Suppressor macrophage (primary cell): ENCODE measurements at places on chromosomes 7 and 10.

DNA sequence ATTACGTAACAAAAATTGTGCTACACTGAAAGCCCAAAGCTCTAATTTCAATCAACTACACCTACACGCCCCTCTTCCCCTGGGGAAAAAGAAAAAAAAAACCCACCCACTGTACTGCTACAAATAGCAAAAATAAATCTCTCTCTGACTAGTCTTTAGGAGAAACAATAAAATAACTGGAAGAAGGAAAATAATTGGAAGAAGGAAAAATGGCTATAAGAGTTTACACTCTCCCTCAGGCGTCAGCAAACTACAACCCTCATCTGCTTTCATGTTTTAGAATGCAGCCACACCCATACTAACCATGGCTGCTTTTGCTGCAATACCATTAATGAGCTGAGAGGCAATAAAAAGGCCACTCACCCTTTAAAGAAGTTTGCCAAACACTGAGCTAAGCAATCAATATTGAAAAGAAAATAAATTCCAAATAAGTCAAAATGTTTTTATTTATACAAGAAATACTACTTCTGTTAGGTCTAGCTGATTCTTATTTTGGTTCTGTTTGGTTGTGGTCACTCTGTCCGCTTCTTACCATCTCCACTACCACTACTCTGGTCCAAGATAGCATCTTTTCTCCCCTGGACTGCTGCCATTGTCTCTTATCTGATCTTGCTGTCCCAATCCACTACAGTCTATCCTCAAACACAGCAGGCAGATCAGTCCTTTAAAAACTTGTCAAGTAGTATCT, 3.8 kb downstream of the MINDY3 start:
- DNase-seq = no peak

DNA sequence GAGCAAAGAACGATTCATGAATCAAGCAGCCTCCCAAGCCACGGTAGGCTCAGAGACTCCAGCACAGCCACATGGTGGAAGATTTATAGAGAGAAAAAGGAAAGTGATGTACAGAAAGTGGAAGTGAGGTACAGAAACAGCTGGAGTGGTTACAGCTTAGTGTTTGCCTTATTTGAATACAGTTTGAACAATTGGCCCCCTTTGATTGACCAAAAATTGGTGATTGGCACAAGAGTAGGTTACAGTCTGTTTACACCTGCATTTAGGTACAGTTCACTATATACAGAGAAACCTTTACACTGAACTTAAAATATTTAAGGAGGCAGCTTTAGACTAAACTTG, 136.4 kb upstream of the ASAH2 start:
- no peak for DNase-seq

DNA sequence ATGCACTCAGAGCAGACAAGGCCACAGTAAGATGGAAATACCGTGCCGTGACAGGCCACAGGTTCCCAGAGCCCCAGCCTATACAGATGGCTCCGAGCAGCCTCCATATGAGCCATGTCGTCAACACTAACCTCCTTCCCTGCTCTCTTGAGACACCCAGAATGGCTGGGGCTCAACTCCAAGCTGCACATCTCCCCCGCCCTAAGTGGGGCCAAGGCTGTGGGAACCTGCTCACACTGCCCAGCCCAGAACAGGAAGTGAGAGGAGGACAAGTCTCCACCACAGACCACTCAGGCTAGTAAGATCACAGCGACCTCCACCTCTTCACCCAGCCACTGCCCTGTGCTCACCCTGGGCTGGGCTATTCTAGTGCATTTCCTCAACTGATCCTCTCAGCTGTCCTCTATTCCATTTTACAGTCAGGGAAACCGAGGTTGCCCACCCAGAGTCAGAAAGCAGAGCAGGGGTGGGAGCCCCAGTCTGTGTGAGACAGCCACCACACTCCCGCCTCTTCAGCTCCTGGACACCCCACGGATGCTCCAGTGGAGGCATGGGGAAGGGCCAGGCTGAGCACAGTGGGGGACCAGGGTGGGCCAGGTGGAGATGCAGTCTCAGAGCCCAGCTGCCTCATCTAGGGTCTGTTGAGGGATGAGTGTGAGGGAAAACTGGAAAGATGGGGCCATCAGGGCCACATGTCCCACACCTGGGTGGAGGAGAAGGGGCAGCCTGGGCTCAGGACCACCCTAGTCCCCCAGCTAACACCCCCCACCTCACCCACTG, 11.6 kb downstream of the GRID1 start:
- peak; percentile 84 for DNase-seq

DNA sequence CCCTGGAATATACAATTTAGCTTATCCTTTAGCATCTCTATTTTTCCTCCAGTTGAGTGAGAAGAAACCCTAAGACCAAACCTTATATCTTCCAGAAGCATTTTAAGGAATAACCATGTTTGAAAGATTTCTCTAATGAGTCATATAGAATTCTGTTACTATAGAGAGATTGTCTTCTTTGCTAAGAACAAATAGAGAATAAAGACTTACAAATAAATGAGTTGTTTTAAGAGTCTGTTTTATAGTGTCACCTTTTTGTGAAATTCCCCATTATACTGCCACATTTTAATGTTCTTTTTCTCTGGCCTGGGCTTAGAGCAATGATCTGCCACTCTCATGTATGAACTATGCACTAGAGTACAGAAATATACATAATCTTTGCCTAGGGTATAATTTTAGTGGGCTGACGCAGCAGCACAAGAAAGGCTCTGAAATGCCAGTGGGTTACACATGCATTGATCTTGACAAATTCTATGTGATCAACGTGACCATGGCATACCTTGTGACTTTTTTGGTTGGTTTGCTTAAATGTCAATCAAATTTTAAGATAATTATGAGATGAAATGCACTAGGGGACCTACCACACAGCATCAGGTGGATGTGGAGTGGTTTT, 145.1 kb upstream of the MKLN1 start:
- no peak for DNase-seq

DNA sequence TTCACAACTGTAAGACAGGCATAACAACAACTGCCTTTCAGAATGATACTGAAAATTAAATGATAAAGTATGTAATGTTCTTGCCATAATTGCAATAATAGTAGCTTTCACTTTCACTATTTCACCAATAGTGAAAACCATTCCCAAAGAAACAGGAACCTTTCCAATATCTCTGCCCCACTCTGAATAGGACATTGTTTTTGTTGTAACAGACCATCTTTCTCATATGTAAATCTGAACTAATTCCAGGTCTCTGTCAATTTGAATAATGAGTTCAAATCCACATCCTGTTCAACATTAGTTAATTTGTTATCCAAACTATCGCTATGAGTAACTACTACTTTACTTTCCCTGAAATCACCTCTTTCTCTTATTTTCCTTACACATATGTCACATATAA, 148.0 kb downstream of the LRRN3 start:
- no peak for DNase-seq
